ENCODE measurements at places on chromosomes 7 and 10.

DNA sequence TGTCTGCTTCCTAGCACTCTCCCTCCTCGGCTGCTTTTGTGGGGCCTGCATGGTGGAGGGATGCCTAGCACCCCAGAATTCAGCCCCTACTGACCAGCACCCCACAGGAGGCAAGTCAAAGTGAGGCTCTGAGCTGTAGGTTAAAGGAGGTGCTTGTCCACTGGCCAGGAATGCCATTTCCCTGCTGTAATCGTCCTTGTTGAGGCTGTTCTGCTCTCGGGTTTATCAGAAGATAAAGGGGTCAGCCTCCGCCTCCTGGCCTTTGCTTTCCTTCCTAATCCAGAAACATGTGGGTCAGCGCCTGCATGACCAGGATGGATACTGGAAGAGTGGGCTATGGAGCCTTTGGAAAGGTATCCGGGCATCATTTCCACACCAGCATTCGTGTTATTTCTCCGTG, 98.9 kb downstream of the MKI67 start:
- DNase-seq, result no peak

GRCh38 chr7:99218406-99219184, 10.7 kb upstream of the KPNA7 start:
- no peak for DNase-seq

DNA sequence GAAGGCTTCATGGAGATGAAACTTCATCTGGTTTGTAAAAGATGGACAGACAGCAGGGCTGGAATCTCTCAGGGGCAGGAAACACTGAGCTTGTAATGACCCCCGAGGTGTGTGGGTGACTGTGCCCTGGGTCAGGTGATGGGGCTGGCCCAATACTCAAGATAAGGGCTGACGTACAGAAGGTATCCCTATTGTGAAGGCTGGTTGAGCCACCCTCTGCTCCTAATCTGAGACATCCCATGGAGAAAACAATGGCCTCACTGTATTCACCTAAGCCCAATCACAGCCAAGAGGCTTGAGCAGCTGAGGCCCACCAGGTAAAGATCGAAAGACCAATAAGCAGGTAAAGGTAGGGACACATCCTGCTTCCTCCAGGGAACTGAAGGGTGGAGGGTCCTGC, 34.8 kb upstream of the NUB1 start:
- DNase-seq, result no peak

DNA sequence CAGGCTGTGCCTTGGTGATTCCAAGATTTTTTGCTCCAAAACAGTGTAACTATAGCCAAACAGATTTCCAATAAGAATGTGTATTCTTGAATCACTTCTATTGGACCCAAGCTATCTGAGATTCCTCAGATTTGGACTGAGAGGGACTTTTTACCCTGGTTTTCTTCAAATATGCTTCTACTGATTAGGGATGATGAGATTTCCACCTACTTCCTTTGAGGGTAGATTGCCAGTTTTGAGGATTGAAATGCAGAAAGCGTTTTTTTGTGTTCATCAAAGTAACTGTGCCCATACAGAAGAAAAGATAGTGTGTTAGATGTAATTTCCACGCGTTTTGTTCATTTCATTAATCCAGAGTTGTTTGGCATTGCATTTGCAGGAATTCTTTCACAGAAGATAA, 144.9 kb downstream of the CPED1 start:
- DNase-seq, result no peak

- no peak for DNase-seq
Observed at GRCh38 chr7:37439653-37440026, 9.0 kb downstream of the ELMO1 start.

GRCh38 chr7:128032605-128033235, 1.5 kb upstream of the LRRC4 start:
- no peak for DNase-seq

DNA sequence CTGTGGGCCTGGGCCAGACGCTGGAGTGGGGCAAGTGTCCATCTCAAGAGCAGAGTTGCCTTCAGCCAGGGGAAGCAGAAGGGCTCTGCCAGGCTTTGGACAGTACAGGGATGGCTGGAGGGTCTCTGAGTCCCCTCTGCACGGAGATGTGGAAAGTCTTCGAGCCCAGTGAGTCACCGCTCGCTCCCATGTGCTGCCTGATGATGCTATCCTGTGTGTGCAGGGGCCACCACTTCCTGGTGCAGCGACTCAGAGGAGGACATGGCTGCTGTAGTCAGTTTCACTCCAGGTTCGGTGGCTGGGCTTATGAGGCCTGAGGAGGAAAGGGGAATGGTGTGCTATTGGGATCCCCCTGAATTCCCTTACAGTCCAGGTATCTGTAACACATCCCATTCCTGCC, 6.0 kb downstream of the ADCYAP1R1 start:
- DNase-seq, result no peak

GRCh38 chr10:77522268-77522809, 115.3 kb downstream of the KCNMA1 start:
- no peak for DNase-seq

DNA sequence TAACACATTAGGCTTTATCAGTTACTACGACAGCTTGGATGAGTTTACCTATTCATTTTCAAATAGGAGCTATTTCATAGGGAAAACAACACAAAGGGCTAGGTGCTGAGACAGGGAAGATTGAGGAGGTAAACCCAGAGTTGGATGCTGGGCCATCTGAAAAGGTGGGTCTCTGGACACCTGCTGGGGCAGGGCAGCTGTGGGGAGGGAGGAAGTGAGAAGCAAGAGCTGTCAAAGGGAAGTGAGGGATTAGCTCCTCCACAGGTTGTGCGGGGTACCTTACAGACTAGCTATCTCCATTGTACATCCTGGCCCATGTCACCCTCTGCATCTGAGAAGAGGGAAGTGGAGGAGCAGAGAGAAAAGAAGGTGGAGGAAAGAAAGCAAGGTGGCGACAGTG, 48.9 kb downstream of the BLNK start:
- no peak for DNase-seq

DNA sequence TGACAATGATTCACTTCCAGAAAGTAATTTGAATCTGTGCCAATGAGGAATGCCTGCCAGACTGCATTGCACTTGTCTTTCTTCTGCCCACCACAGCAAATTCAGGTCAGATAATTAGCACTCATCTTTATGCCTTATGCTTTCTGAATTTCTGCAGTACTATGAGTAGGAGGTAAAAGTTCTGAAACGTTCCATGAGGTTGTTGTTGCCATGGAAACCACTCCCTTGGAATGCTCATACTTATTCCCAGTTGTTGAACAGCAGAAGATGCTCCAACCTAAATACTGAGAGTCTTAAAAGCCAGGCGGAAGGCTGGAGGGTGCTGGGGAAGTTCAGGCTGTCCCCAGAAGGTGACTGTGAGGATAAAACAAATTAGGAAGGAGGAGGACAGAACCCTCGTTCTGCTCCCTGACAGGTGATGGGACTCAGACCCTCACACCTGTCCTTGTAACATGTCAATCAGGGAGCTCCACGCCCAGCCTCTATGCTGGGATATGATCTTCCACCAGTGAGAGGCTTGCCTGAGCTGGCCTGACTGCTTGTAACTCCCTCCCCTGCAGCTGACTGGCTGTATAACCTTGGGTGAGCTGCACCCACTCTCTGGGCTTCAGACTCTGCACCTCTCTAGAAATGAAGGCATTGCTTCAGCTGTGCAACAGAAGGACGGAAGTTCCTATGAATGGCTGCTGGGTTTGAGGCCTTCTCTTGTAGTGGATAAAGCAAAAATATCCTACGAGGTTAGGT, 554.3 kb upstream of the MGMT start:
- no peak for DNase-seq

- DNase-seq, result no peak
Observed at GRCh38 chr7:128941946-128942526, 4.3 kb downstream of the IRF5 start.

- DNase-seq, result no peak
Observed at GRCh38 chr10:103616705-103617601, 123.4 kb downstream of the NEURL1 start.

DNA sequence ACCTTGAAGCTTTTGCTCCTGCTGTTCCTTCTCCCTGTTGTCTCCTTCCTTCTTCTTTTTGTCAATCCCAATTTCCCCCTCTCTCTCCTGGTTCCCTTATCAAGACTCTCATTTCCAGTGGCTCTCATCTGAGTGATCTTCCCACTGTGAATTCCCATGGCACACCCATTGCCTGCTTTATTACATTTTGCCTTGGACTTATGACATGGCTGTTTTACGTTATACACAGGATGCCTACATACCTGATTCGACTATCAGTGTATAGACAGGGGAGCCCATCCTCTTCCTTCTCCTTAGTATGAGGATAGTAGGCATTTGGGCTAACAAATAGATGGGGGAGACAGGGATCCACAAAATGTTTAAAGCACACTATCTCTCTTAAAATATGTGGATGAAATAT, 39.9 kb upstream of the EFCAB10 start:
- no peak for DNase-seq

DNA sequence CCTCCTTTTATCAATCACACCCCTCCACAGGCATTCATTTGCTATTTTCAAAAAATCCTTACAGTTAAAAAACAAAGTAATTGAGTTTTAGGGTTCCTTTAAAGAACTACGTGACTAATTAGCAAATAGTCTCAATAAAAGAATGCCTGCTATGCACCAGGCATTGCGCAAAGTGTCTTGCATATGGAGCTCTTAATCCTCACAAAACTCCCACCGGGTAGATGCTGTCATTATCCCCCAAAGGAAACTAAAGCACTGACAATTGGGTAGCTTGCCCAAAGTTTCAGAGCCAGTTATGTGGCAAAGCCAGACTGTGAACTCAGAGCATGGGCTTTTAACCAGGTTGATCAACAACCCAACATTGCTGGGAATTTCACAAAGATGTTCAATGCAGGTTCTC, 305.7 kb downstream of the ELMO1 start:
- DNase-seq, result no peak

- no peak for DNase-seq
Observed at GRCh38 chr7:8172372-8173354, 89.3 kb downstream of the ICA1 start.

DNA sequence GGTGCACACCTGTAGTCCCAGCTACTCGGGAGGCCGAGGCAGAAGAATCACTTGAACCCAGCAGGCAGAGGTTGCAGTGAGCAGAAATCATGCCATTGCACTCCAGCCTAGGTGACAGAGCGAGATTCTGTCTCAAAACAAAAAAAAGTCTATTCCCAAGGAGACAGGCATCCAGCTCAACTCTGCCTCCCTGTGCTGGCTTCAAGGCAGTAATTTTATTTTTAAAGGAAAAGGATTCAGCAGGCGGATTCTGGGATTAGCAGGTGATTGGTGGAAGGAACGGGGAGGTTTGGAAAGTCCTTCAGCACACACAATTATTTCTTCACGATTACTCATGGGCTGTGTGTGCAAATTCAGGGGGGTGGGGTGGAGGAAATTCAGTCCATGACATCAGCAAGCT, 242.9 kb downstream of the PAXIP1 start:
- DNase-seq, result no peak

DNA sequence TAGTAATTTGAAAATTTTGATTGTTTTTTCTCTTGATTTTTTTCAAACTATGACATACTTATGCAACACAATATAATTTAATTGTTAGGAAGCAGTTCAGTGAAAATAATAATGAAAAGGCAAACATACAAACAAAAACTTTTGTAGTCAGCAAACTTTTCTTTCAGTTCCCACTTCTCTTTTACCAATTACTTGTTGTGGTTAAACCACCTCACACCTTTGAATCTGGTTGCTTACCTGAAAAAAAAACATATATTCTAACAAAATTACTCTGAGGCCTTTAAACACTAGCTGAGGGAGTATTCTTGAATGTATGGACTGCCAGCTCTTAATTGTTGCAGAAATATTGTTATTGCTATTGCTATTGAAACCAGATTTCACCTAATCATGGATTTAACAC, 266.2 kb upstream of the SEMA3C start:
- no peak for DNase-seq

- no peak for DNase-seq
Observed at GRCh38 chr7:40865441-40866233, 730.8 kb downstream of the SUGCT start.

DNA sequence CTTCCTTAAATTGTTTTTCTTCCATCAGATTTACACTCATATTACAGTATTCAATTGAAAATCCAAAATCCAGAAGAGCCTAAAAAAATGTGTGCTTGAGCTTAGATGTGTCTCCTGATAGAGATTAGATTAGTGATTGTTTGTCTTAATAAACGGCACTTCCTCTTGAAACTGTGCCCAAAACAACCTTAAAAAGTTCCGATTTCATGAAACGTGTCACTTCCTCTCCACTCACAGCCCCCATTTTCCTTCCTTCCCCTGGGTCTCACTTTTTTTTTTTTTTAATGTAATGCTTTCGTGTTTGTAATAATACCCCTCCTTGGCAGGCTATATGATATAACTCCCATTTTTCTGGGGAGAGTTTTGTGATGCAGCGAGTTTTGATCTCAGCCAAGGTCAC, 114.8 kb upstream of the ADO start:
- no peak for DNase-seq

- DNase-seq, result no peak
Observed at GRCh38 chr10:113882240-113882639, 27.8 kb downstream of the NHLRC2 start.

GRCh38 chr10:120996456-120997034, 145.4 kb downstream of the WDR11 start:
- no peak for DNase-seq

DNA sequence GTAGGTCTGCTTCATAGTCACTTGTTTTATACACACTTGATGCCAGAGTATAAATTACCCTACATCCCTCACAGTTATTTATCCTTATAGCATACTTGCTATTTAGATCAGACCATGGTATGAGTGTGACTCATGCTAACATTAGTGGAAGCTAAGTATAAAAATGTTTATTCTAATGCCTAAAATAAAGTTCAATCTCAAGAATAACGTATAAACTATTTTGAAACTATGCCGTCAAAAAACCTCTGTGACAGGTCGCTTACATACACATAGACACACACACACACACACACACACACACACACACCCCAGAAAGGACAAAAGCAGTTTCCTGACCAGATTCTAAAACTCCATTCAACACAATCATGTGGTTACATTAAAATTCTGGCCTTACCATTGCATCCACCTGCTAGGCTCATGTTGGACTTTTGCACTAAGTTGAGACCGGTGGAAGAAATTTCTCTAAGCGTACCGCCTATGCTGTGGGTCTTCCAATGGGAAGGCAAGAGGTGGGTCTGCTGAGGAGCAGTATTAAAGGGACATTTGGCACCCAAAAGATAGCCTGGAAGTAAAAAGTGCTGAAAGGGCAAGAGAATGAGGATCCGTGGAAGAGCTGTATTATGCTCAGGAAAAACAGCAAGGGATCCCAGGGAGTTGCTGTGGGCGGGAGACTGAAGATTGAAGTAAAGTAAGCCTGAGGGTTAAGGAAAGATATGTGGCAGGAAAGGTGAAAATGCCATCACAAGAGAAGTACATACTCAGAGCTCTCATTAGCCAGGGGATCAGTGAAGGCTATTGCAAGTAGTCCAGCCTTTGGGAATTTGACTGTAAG, 5.0 kb downstream of the FOXP2 start:
- no peak for DNase-seq

- no peak for DNase-seq
Observed at GRCh38 chr7:26618449-26618848, 245.9 kb downstream of the SKAP2 start.

GRCh38 chr10:6678956-6679355, 98.9 kb upstream of the PRKCQ start:
- DNase-seq, result no peak
